ENCODE measurements at places on chromosomes 2 and 18. TPM values are rescaled to one million over a fixed set of nuclear protein-coding genes. Genes with fewer than 3 reads are reported as not detected.

DNA sequence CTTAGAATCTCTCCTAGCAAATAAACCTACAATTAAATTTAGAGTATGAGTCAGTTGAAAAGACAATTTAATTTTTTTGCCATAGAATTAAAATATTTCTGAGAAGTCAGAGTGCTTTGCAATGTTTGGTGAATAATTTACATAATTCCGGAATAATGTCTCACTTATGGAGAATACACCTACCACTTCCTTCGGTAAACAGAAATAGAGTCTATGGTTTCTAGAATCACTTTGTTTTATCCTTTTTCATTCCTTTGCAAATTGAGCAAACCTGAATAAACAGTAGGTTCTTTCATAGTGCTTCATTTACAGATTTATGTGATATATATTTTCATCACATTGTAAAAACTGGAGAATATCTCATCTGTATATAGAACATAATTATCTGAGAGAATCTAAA, 211.7 kb downstream of the PMAIP1 start:
- DNase-seq = no peak

GRCh38 chr18:54173980-54174630, 50.4 kb downstream of the MBD2 start:
- no peak for DNase-seq

- DNase-seq = peak; percentile 42
Observed at GRCh38 chr18:9742524-9743131, 34.5 kb downstream of the RAB31 start.

- no peak for DNase-seq
Observed at GRCh38 chr2:108423502-108424251, 25.3 kb upstream of the GCC2 start.

- no peak for DNase-seq
Observed at GRCh38 chr18:62524440-62525200, 1.8 kb downstream of the ZCCHC2 start.

- DNase-seq = no peak
Observed at GRCh38 chr18:8319798-8320489, 289.3 kb upstream of the RAB12 start.

DNA sequence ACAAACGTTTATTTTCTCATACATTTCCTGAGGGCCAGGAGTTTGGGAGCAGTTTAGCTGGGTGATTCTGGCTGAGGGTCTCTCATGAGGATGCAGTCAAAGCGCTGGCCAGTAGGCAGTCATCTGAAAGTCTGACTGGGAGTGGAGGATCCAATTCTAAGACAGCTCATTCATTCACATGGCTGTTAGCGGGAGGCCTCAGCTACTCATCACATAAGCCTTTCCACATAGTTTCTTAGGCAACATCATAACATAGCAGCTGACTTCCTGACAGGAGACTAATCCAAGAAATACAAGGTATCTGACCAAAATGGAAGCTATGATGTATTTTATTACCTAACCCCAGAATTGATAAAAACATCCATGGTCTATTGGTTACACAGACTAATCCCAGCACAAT, 2.9 kb upstream of the MRPL44 start:
- no peak for DNase-seq

DNA sequence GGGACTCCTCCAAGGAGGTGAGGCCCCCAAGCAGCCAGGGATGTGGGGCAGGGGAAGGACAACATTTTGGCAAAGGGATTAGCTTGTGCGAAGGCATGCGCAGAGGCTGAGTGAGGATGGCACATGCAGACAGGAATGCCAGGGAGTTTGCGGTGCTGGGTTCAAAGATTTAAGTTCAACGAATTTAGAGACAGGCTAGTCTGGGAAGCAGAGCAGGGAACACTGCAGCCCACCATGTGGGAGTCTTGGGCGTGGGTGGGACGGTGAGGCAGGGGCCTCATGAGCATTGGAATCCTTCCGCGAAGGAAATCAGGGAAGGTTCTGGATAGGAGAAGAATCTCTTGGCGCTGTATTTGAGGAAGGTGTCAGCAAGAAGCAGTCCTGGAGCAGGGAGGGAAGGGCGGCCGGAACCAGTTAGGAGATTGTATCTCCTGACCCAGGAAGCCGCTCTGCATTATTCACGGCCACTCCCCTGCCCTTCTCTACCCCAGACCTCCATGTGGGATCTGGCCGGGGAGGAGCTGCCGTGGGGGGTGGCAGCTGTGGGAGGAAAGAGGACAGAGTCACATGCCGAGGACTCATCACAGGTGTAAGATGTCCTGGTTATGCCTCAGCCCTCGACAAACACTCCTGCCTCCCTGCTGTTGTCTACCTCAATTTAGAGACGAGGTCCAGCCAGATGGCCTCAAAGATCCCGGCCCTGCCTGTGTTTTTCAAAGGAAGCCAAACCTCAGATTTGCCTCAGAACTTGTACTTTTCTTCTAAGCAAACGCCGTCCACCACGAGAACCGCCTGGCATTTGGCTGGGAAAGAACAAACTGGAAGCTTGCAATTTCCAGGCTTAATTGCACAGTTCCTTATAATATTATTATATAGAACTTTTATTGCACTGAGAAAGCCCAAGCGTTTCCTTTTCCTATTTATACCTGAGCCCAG, 123.7 kb upstream of the SMAD2 start:
- DNase-seq = no peak

- no peak for DNase-seq
Observed at GRCh38 chr2:224146356-224147160, 107.5 kb upstream of the SERPINE2 start.

DNA sequence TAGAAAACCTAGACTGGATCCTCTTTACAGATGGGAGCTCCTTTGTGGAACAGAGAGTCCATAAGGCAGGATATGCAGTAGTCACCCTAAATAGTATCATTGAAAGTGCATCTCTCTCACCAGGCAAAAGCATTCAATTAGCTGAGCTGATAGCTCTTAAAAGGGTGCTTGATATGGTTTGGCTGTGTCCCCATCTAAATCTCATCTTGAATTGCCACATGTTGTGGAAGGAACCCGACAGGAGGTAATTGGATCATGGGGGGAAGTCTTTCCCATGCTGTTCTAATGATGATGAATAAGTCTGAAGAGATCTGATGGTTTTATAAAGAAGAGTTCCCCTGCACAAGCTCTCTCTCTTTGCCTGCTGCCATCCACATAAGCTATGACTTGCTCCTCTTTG, 96.2 kb upstream of the RMP24 start:
- no peak for DNase-seq

DNA sequence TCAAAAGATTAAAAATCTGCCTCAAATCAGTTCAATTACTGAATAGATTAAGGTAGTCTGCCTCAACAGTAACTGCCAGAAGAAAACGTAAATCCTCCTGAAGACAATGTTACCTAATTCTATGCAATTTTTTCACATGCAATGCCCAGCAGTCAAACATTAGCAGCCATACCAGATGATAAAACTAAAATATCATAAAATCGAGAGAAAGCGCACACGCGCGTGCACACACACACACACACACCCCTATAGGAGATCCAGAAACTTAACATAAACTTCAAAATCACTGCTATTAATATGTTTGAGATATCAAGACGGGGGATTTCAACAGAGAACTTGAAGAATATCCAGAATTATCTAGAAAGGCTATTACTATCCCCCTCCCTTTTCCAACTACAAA, 32.9 kb downstream of the ROCK2 start:
- no peak for DNase-seq

- no peak for DNase-seq
Observed at GRCh38 chr2:9284521-9285297, 78.1 kb downstream of the ASAP2 start.

GRCh38 chr2:220043155-220043989, 415.9 kb downstream of the SLC4A3 start:
- peak; percentile 9 for DNase-seq

GRCh38 chr2:67619204-67619603, 222.1 kb downstream of the ETAA1 start:
- DNase-seq = no peak

DNA sequence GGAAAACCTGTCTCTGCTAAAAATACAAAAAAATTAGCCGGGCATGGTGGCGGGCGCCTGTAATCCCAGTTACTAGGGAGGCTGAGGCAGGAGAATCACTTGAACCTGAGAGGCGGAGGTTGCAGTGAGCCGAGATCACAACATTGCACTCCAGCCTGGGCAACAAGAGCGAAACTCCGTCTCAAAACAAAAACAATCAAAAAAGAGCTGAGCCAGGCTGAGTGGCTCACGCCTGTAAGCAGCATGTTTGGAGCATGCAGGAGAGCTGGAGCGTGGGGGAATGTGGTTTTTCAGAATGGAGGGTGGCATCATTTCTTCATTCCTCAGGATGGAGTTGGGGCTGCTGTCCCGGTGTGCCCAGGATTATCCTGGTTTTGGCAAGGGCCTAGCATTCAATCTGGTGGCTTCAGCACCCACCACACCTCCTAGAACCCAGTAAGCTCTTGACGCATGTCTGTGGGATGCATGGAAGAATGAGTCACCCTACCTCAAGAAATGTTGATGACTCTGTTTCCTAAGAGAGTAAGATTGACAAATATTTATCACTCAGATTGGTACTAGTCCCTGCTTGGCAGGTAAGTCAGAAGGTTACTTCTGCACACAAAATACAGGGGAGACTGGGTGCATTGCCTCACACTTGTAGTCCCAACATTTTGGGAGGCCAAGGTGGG, 90.2 kb upstream of the ODC1 start:
- DNase-seq = peak; percentile 91

DNA sequence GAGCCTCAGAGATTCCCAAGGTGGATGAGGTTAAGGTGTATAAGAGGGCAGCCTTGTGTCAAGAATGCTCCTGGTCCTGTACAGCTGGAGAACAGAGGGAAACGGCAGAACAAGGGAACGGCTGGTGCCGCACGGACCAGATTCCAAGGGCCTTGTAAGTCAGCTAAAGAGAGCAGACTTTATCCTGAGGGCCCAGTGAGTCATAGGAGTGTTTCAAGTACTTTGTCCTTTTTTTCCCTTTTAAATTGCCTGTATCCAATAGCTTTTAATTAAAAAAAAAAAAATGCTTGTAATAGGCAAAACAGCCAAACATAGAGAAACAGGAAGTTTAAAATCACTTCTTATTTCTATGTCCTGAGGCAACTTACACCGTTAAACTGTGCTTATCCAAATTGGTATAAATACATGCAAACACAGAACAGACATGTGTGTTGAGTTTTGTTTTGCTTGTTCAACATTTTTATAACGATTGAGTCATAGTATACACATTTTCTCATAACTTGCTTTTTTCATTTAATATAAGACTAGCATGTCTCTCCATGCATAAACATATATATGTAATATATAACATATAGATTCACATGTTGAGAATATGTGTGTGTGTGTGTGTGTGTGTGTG, 42.1 kb upstream of the EVA1A start:
- peak; percentile 81 for DNase-seq

DNA sequence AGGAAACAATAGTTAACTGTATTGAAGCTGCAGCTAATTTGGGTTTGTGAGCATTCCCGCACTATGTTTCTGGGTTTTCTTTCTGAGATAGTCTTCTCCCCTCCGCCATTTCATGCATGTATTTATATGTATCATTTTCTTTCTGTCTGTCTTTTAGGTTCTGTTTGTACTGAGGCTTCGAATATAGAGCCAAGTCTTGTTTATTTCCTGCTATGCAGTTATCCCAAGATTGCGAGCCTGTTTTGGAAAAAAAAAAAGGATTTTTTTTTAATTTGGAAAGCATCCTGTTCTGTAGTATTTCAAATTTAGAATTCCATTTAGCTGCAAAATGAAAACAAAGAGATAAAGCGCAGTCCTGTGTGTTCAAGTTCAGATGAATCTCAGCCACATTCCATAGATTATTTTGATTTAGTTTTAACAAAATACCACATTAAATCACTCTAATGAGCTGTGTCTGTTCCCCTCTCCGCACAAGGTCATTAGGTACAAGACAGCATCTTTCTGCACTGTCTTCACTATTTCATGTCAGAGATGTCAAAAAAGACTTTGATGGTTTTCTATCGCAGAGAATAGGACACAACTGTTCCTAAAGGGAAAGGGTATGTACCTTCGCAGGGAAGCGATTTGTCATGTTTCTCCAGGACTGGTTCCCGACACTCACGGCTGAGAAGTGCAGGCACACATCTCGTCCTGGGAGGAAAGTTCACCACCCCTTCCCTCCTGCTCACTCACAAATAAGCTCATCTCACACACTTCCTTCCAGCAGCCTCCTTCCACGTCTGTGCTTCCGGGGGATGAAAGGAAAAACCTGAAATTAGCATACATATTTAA, 443.4 kb downstream of the ZNF516 start:
- DNase-seq = no peak

- DNase-seq = no peak
Observed at GRCh38 chr2:83959266-83959665, 499.8 kb downstream of the SUCLG1 start.

DNA sequence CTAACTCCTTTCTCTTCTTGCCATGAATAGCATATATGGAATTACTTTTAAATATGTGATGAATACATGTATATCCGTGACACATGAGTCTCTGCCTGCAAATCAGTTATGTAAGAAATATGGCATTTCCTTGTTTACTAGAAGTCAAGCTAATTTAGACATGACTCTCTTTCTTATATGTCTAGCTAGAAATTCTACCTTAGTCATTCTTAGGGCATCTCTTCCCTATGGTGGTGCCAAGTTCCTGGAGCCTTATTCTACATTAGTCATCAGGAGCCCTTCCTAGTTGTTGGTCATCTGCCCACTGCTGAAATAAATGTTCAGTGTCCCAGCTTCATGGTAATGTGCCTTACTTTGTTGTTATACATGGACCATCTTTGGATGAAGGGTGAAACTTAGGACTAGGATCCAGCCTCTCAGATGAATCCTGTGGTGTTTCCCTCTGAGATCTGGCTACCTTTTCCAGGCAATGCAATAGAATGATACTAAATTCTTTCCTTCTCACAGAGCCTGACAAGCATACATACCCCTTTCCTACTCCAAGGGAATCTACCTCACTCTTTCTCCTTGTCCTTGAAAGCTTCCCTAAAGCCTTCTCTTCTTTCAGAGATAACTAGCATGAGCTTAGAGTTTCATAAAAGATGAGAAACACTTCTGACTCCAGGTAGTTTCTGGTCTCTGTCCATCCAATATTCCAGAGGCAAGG, 415.3 kb upstream of the VWC2L start:
- peak; percentile 44 for DNase-seq

DNA sequence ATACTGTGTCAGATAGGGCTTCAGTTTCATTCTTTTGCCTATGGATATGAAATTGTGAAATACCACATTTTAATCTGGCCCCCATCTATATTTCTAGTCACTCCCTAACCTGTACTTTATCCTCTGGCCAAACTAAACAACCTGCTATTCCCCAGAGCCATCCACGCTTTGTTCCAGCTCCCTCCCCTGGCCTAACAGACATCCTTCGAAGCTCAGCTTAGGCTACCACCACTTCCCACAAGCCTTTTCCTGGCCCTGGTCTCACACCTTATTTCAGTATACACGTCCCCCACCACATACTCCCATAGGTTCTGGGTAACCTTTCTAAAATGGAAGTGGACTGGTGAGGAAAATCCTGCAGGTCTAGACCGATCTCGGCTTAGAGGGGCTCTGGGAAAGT, 55.4 kb downstream of the MAP4K3 start:
- DNase-seq = no peak

The SEPTIN10 gene
- total RNA-seq = 45.7 TPM

The PDE1A gene
- total RNA-seq = 0.08 TPM

The BCL11A gene
- 6.7 TPM for total RNA-seq

The OXER1 gene
- total RNA-seq = 0.82 TPM

The C1QL2 gene
- not detected for total RNA-seq

The C2orf72 gene
- 0.63 TPM for total RNA-seq

The KCNG2 gene
- total RNA-seq = not detected

The FNDC4 gene
- 28.2 TPM for total RNA-seq

The ZNF638 gene
- 95.2 TPM for total RNA-seq

The GAD1 gene
- total RNA-seq = 0.82 TPM

The IL36G gene
- total RNA-seq = not detected

The REG3G gene
- not detected for total RNA-seq

Data from kidney epithelial cell (primary cell).